ENCODE measurements at places on chromosomes 2 and 18. TPM values are rescaled to one million over a fixed set of nuclear protein-coding genes. Genes with fewer than 3 reads are reported as not detected.

GRCh38 chr2:168596881-168597655 lies 141.0 kb downstream of the CERS6 start:
- H3K4me1 ChIP-seq = no peaks in the 10 kb centered on the region
- no peaks in the 10 kb centered on the region for H3K36me3 ChIP-seq
- DNase-seq = no peak
- no peak overlapping the region for H3K4me3 ChIP-seq
- H3K27me3 ChIP-seq = no peaks in the 10 kb centered on the region
- no peak overlapping the region for H3K27ac ChIP-seq

- H3K27me3 ChIP-seq = no peaks in the 10 kb centered on the region
- no peak for DNase-seq
- no peak overlapping the region for H3K27ac ChIP-seq
- no peaks in the 10 kb centered on the region for H3K36me3 ChIP-seq
- no peak overlapping the region for H3K4me3 ChIP-seq
Measured at GRCh38 chr18:52963481-52963880, 623.5 kb downstream of the DCC start.

DNA sequence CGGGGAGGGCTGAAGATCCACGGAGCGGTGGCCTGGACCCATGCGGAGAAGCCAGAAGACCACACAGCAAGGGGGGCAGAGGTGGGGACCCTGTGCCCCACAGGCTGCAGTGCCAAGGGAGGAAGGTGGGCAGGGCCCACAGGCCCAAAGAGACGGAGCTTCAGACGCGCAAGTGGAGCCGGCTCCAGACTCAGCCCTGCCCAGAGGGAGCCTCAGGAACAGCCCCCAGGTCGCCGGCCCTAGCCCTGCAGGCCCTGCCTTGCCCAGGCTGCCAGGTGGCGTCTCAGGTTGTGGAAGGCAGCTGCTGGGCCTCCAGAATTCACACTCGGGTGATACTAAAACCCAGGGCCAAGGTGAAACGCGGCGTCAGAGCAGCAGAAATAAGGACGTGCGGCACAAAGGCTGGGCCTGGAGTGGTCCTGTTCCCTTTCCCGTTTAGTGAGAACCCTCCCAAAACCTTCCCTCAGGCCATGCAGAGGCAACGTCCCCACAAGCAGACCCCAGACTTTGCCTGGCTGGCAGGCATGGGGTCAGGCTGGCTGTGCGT lies 36.8 kb downstream of the SLC66A2 start:
- no peaks in the 10 kb centered on the region for H3K27me3 ChIP-seq
- H3K27ac ChIP-seq = no peak overlapping the region
- H3K36me3 ChIP-seq = peaks cover 9% of the 10 kb centered on the region
- peaks cover 2% of the 10 kb centered on the region for H3K4me1 ChIP-seq
- DNase-seq = no peak

- no peak overlapping the region for H3K4me3 ChIP-seq
- no peak overlapping the region for H3K27ac ChIP-seq
- no peak for DNase-seq
- no peaks in the 10 kb centered on the region for H3K4me1 ChIP-seq
- no peaks in the 10 kb centered on the region for H3K36me3 ChIP-seq
Measured at GRCh38 chr2:102470168-102470567, 2.9 kb upstream of the SLC9A4 start.

GRCh38 chr2:164917296-164917903 lies 37.9 kb downstream of the SLC38A11 start:
- no peaks in the 10 kb centered on the region for H3K36me3 ChIP-seq
- peak; percentile 35 for DNase-seq
- no peaks in the 10 kb centered on the region for H3K27me3 ChIP-seq
- H3K4me3 ChIP-seq = no peak overlapping the region

GRCh38 chr2:239603411-239604356 lies 202.9 kb upstream of the HDAC4 start:
- H3K4me1 ChIP-seq = no peaks in the 10 kb centered on the region
- no peak overlapping the region for H3K27ac ChIP-seq
- DNase-seq = no peak
- H3K27me3 ChIP-seq = no peaks in the 10 kb centered on the region

DNA sequence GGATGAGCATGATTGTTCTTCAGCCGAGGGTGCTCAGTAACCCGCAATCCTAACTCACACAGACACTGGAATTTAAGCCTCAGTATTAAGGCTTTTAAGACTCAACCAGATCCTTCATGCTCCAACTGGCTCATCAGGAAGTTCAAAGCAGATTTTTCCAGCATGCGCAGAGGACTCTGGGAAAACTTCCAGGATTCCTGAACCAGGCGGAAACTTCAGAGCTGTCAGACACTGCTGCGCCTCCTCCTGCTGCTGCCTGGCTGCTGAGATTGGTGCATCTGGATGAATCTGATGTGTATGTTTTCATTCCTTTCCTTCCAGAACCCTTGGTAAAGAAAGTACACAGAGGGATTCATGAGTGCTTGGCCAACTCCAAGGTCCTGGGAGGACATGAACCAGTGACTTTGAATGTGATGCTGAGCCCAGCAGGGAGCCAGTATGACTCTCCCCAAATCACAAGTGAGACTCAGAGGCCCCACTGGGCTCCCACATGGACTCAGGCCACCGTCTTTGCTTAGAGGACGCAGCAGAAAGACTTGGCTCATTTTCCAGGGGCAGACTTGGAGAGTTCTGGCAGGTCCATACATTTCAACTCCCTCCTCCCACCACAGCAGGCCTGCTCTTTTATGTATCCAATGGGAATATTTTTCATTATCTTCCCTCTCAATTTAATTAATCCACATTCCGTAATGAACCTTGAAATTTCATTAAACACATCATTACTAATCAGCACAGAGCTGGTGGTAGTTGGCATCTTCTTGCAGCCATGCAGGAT lies 143.5 kb upstream of the HDAC4 start:
- H3K27ac ChIP-seq = no peak overlapping the region
- H3K4me1 ChIP-seq = no peaks in the 10 kb centered on the region
- peak; percentile 12 for DNase-seq
- H3K36me3 ChIP-seq = no peaks in the 10 kb centered on the region

DNA sequence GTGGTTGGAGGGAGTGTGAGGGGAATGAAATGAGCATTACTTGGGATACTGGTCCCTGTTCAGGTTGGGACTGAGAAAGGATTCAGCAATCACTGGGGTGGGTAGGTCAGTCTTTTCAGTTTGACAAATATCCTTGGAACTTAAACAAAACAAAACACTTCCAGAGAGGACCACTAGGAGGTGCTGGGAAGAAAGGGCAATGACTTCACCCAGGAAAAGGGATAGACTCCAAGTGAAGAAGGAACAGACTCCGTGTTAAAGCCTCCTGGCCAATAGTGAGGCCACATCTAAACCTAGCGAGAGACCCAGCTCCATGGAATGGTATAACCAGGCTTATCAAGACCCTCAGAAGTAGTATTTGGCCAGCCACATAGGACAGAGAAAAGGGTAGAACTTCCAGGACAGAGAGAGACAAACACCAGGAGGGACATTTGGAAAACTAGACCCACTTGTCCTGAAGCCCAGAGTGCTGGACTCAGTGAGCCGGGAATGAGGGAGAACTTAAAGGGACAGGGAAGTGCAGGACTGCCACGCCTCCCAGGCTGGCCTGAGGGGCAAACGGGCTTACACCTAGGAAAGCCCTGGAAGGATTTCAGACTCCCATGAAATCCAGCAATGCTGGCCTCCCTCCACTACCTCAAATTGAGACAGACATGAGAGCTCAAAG lies 19.6 kb upstream of the KCNG3 start:
- no peaks in the 10 kb centered on the region for H3K36me3 ChIP-seq
- H3K4me3 ChIP-seq = no peak overlapping the region
- peak; percentile 68 for DNase-seq
- H3K27ac ChIP-seq = no peak overlapping the region
- H3K4me1 ChIP-seq = no peaks in the 10 kb centered on the region
- H3K27me3 ChIP-seq = no peaks in the 10 kb centered on the region

DNA sequence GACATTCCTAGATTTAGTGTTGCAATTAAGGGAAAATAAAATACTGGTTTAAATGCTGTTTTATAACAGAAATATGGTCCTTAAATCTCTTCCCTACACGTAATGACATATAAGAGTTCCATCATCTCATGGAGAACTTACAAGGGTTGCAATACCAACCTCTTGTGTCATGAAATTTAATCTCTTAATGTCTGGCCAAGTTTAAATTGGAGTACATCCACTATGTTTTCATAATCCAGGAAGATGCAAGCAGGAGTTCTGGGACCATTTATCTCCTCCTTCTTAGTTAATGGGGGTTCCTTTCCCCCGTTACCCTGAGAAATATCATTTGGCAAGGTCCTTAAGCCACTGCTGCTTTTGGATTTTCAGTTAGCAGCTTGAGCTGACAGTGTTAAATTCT lies 126.0 kb upstream of the ACVR2A start:
- H3K27ac ChIP-seq = no peak overlapping the region
- H3K4me3 ChIP-seq = no peak overlapping the region
- DNase-seq = no peak
- no peaks in the 10 kb centered on the region for H3K27me3 ChIP-seq

DNA sequence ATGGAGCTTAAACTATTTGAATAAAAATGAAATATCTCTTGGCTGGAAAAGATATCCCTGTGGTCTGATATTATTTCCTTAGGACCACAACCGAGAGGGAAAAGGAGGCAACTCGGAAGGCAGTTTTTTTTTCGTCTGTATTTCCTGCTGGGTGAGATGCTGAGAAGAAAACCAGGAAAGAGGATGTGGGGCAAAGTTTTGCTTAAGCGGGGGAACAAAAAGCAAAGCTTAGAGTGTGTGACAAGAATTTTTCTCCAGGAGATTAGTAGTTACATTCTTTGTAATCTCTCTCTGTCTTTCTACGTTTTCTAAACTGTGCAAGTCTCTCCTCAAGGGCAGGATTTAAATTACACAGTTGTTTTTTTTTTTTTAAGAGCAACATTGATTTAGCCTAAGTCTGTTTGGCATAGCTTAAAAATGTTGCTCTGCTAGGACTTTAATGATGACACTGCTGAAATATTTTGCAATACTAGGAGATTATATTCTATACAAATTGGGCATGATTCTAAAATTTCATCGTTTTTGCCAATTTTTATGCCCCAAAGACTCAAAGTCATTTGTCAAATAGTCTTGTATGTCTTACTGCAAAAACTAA lies 258.5 kb downstream of the KCNS3 start:
- H3K27ac ChIP-seq = no peak overlapping the region
- no peaks in the 10 kb centered on the region for H3K27me3 ChIP-seq
- H3K4me1 ChIP-seq = no peaks in the 10 kb centered on the region
- no peaks in the 10 kb centered on the region for H3K36me3 ChIP-seq
- peak; percentile 36 for DNase-seq

The TMEM37 gene
- 2.6 TPM for total RNA-seq

DNA sequence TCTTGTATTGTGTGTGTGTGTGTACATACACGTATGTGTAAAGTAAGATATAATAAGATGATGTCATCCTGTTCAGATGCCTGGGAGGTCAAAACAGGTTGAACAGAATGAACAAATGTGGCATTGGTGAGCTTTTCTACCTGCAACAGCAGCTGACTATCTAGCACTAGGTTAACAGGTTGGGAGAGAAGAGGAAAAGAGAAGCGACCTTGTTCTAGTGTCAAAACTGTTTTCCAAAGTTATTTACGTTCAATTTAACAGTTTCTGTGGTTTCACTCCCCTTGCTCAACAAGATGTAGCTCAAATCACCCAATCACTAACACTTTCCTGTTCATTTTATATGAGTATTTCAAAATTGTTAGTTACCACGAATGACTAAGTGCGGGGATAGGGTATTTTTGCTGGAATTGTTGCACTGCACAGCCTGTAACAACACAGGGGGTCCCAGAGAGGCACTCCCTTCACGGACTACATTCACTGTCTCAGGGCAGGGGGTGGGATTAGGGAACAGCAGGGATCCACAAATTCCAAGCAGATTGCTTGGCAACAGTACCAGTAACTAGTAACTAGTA lies 67.5 kb upstream of the DTNB start:
- DNase-seq = no peak
- no peaks in the 10 kb centered on the region for H3K27me3 ChIP-seq
- H3K4me3 ChIP-seq = no peak overlapping the region
- peaks cover 2% of the 10 kb centered on the region for H3K36me3 ChIP-seq

The TMEM247 gene
- not detected for total RNA-seq

DNA sequence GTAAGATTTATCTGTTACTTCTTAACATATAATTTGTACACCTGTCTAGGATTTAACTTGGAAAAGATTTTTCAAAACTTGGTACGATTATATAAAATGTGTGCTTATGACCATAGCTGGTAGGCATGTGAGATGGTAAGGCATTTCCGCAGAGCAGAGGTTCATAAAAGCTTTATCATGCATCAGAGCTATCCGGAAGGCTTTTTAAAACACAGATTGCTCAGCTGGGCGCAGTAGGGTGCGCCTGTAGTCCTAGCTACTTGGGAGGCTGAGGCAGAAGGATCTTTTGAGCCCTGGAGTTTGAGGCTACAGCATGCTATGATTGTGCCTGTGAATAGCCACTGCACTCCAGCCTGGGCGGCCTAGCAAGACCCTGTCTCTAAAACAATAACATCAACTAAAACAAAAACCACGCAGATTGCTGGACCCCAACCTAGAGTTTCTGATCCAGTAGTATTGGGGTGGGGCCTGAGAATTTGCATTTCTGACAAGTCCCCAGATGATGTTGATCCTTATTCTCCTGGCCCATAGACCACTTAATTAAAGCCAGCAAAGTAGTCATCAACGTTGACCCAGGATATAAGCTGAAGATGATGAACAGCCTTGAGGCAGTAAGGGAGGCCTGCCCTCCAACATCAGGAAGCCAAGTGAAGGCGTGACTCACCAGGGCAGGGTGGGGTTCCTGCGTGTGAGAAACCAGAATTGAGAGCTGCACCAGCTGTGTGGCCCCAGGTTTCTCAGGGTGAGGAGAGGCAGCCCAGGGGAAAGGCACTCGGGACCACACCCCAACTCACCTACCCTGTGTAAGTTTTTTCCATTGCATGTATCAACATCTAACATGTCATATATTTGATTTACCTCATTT lies 21.6 kb upstream of the SLC20A1 start:
- H3K36me3 ChIP-seq = no peaks in the 10 kb centered on the region
- no peak overlapping the region for H3K4me3 ChIP-seq
- peaks cover 40% of the 10 kb centered on the region for H3K4me1 ChIP-seq
- no peaks in the 10 kb centered on the region for H3K27me3 ChIP-seq

The COL5A2 gene
- total RNA-seq = 253 TPM

- H3K27me3 ChIP-seq = no peaks in the 10 kb centered on the region
- no peak overlapping the region for H3K4me3 ChIP-seq
- no peaks in the 10 kb centered on the region for H3K36me3 ChIP-seq
- H3K4me1 ChIP-seq = peaks cover 3% of the 10 kb centered on the region
Measured at GRCh38 chr18:23626451-23627279, 36.0 kb downstream of the ANKRD29 start.

DNA sequence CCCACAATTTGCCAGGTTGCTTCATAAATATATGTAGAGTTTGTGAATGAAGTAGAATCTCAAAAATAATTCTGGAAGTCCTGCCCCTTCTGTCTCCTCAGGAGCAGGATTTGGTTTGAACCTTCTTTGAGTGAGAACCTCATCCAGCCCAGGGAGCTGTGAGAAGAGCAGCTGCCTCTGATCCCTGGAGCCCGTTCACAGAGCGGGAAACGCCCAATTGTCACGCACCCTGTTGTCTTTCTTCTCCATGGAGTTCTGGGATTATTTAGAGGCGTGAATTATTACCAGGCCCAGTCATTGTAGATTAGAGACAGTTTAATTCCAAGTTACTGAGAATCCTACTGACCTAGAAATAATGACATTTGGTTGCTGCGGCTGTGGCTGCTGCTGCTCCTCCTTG lies 66.1 kb downstream of the TPO start:
- DNase-seq = no peak
- H3K36me3 ChIP-seq = no peaks in the 10 kb centered on the region
- H3K4me3 ChIP-seq = no peak overlapping the region
- H3K27me3 ChIP-seq = no peaks in the 10 kb centered on the region

The ALPI gene
- not detected for total RNA-seq

The ERFE gene
- total RNA-seq = 1.5 TPM

All from fibroblast of lung (primary cell).